ENCODE measurements at places on chromosomes 1 and 21.

DNA sequence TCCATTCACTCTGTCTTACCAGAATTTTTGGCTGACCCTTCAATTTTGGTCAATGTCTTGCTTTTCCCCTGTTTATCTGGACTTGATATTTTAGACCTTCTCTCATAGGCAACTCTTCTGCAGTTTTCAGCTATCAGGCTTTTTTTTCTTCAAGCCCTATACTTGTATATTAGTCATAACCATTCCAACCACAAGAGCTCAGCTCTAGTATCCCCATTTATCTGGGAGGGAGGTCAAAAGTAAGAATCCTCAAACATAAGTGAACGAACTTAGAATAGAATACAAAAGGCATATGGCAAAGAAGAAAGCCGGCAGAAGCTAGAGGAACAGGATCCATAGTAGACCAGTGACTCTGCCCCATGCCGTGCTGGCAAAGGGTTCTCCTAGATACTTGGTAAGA is 45.9 kb upstream of the TNFSF4 start:
- no peak for DNase-seq

DNA sequence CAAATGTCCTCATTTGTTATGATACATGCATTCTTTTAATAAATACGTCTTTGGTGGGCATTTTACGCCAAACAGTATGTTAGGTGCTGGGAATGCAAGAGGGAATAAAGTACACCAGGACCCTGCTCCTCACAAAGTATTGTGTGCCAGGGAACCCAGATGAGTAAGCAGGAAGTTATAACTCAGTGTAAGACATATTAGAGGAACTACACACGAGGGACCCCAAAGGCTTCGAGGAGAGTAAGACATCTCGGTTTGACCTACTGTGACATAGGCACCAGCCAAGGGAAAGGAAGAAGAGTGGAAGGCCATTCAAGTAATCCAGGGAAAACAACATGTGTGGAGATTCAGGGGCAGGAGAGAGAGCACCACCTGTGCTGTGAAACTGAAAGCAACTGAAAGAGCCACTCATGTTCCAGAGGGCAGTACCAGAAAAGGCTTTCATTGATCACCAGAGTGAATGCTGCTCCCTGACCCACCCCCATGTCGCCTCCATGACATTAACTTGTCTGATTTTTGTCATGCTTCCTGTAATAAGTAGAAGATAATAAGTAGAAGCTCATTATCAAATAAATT is 542.5 kb upstream of the PKN2 start:
- no peak for DNase-seq

- peak; percentile 46 for DNase-seq
These were observed 13.5 kb upstream of the ACBD6 start for GRCh38 chr1:180515857-180516388.

DNA sequence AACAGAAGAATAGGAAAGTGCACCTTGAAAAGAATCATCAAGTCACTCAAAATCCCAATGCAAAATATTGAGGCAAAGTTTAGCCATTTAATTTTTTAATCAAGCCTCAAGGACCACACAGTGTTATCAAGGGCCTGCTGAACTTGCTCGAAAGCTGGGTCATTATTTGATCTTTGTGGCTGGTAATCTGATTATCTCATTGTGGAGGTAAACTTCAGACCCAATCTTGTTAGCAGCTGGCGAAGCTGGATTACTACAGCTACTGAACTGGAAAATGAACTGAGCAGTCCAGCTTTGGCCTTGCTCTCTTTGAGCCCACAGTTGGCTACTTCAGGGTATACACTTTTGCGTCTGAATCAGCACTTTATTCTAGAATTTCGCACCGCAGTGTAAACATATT is 94.4 kb downstream of the BARHL2 start:
- no peak for DNase-seq
